Stimulated activated CD4-positive, alpha-beta T cell treated with anti-CD3 and anti-CD28 coated beads, TNF-alpha, amount 100 ng/mL, for 4 hours (primary cell): ENCODE measurements at places on chromosomes 16 and 17.

DNA sequence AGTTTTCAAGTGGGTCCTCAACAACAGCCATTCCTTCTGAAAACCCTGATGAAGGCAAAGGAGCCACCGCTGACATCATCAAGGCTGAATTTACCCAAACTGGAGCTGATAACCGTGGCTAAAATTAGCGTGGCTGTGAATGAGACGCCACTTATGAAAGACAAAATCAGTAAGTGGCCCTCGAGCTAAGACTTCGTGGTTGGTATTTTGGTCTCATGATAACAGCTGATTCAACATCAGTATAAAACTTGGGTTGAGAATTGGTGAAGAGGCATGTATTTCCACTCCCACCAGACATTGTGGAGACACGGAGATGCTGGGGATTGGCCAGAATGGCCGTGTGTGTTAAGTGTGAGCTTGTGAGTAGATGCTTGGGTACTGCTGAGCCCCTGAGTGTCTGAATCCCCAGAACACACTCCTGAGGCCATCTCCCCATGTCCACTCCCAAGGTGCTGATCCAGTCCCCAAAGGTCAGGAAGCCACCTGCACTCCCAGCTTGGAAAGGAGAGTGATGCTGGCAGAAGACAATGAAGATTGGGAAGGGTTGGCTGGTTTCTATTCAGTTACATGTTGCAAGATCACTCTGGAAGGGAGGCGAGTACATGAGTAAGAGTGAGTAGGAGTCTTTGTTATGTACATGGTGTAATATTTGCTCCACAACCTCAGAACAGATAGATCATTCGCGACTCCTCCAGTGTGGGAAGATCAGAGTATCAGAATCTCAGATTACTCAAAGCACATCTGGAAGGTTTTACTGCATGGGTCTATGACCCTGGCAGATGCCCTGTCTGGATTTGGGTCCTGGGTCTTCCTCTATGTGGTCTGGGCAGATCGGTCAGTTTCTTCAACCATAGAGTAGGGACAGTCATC is 207.7 kb downstream of the HS3ST3A1 start:
- no peak for DNase-seq

DNA sequence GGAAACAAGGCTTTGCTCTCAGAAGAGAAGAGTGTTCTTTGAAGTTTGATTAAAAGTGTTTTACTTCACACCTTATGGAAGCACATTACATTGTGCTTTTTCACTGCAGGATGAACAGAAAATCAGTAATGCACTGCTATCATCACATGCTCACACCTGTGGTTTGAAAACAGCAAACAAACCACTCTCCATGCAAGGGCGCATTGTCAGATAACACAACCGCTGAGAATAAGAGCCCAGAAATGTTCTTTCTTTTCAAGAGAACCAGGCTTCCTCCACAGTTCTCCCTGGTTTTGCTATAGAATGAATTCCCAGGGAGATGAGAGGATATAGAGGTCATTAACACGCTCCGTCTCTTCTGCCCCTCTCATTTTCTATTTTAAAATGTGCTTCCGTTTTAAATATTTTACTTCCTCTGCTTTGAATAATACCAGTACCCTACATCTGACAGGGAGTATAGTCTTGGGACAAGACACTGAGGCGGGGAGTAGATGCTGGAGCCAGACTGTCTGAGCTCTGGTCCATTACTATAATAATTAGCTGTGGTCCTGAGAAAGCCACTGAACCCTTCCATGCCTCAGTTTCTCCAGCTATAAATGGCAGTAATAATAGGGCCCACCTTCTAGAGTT is 71.6 kb downstream of the CDK5R1 start:
- no peak for DNase-seq

DNA sequence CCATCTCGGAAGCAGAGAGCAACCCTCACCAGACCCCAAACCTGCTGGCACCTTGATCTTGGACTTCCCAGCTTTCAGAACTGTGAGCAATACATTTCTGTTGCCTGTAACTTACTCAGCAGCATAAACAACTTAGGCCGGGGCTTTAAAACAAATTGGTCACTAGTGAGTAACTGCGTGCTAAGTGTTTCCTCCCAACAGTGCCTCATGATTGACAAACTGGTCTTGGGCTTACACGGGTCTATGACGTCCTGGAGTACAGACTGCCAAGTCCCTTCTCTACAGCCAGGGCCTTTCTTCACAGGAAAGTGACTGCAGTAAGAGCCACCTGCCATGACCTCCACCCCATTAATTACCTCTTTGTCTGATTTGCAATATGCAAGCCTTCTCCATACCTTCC is 136.7 kb downstream of the XYLT1 start:
- DNase-seq = no peak

- DNase-seq = no peak
Observed at GRCh38 chr16:19601083-19601976, 45.8 kb downstream of the VPS35L start.

DNA sequence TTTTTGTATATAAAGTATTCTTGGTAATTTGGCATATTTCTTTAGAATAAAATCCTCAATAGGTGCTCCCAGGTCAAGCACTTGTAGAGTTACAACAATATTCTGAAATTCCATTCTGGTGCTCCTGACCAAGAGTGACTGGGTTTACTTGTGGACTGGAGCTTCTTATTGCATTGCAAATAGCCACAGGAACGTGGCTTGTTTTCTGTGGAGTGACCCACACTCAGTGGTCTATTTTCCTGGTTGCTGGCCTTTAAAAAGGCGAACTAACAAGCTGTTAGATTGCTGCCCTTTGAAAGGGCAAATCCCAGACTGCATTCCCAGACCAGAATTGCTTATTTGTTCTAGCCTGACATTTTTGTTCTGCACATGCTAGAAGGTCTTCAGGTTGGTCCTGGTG is 658.8 kb upstream of the GOT2 start:
- no peak for DNase-seq

DNA sequence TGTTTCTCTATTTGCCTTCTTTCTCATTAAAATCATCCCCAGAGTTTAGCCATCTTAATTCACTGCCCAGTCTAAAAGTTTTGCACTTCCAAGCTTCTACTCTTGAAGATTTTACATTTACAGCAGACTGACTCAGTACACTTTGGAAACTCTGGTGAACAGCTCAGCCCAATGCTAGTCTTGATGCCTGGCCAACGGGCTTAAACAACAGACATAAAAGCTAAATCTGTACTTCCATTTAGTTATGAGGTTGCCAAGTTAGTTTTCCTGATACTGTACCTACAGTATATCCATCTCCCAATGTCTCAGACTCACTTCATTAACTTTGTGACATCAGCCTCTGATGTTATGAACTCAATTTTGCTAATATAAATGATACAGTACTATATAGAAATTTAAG is 891.8 kb upstream of the SOX9 start:
- no peak for DNase-seq

DNA sequence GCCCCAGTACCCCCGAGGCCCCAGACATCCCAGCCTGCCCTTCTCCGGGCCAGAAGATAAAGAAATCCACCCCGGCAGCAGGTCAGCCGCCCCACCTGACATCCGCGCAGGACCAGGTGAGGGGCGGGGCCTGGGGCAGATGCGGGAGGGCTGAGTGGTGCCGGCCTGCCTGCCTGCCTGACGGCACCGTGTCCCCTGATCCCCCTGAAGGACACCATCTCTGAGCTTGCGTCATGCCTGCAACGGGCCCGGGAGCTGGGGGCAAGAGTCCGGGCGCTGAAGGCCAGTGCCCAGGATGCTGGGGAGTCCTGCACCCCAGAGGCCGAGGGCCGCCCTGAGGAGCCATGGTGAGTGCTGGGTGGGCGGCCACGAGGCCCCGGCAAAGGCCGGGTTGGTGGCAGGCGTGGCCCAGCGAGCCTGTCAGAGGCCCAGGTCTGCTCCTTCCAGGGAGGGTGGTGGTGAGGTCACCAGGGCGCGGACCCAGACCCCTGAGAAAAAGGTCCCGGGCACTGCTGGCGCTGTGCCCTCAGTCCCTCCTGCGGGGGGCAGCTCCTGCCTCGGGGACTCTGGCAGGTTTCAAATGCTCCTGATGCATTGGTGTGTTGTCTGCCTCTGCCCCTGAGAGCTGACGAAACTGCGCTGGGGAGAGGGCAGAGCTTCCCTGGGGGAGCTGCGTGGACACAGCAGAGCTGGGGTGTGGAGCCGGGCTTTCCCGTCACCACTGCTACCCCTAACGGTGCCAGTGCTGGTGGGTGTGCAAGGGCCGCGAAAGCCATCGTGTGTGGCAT is 1.2 kb downstream of the CDT1 start:
- DNase-seq = no peak

- no peak for DNase-seq
Observed at GRCh38 chr17:42249681-42250446, 26.3 kb downstream of the STAT5B start.

DNA sequence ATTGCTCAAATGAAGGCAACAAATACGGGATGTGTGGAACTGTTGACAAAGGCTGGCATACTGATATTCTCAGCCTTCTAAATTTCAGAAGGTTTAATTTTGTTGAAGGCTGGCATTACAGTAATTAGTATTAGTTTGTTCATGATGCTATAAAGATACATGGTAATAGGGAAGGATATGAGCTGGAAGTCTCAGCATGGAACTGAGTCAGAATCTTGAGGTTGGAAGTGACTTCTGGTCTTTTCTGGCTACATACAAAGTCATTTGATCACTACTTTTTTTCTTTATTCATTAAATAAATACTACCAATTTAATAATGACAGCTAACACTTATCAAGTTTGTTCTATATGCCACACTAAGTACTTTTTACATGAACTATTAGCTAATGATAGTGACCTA is 22.6 kb downstream of the RABEP1 start:
- DNase-seq = no peak

DNA sequence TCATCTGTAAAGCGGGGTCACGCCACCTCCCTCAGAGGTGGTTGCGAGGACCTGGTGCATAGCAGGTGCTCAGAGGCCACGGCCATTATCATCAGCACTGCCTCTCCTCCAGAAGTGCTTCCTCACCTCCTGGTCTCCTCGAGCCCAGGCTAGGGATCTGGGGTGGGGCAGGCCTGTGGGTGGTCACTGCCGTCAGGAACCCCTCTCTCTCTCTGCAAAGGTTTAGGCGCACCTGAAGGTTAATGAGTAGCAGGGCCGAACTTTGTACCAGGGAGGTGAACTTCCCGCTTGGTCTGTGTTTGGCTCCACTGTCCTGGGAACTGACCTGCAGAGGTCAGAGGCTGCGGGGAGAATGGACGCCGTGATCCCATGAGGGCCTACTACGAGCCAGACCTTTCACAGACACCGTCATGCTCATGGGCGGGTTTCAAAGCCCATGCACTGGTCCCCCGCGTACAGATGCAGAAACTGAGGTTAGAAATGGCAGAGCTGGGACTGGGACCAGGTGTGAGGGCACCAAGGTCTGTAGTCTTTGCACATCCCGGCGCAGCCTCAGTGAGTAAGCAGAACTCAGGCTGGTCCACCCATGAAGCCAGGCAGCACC is 13.8 kb downstream of the JUP start:
- DNase-seq = no peak

GRCh38 chr16:67805718-67806427 is 487 bp downstream of the RANBP10 start:
- DNase-seq = no peak

GRCh38 chr17:61205931-61206330 is 193.7 kb upstream of the TBX2 start:
- no peak for DNase-seq

- no peak for DNase-seq
Observed at GRCh38 chr17:34099859-34100515, 155.1 kb upstream of the CCL2 start.

- DNase-seq = no peak
Observed at GRCh38 chr17:80790021-80790765, 201.4 kb upstream of the CHMP6 start.

- no peak for DNase-seq
Observed at GRCh38 chr16:11389631-11390565, 44.6 kb downstream of the RMI2 start.

DNA sequence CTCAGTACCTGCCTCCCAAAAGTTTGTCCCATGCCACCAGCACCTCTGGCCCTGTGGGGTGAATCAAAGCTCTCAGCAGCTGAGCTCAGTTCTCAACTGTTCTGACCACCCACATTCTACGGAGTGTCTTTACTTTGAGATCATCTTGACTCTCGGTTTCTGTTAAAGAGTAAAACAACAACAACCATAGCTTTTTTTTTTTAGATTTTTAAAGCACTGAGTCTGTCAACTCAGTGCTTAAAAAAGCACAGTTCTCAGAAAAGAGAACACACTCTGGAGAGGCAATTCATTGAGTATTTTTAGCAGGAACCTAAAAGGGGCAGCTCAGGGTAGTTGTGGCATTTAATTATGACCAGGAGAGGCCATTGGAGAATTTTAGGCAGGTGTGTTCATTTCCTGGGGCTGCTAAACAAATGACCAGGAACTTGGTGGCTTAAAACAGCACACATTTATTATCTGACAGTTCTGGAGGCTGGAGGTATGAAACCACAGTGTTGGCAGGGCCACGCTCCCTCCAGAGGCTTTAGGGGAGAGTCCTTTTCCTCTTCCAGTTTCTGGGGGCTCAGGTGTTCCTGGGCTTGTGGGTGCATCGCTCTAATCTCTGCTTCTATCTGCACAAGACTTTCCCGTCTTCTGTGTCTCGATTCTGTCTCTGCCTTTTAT is 6.7 kb upstream of the WFIKKN2 start:
- DNase-seq = no peak

DNA sequence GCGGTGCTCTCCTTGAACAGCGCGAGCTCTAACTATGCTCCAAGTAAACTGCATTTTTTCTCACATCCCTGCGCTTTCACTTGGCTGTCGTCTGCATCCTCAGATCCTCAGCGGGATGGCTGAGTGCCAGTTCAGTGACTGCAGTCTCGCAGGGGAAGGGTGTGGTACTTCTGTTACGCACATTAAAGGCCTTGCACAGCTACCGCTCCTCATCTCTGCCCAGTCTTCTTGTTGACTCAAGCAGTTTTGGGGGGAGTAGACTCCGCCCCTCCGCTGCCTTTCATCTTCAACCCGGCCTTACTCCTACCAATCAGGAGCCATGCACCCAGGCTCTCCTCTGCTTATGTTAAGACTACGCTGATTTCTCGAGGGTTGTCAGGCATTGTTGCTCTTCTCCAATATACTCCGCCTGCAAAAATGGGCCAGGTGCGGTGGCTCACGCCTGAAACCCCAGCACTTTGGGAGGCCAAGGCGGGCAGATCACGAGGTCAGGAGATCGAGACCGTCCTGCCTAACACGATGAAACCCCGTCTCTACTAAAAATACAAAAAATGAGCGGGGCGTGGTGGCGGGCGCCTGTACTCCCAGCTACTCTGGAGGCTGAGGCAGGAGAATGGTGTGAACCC is 10.0 kb downstream of the ATP5PD start:
- peak; percentile 31 for DNase-seq

DNA sequence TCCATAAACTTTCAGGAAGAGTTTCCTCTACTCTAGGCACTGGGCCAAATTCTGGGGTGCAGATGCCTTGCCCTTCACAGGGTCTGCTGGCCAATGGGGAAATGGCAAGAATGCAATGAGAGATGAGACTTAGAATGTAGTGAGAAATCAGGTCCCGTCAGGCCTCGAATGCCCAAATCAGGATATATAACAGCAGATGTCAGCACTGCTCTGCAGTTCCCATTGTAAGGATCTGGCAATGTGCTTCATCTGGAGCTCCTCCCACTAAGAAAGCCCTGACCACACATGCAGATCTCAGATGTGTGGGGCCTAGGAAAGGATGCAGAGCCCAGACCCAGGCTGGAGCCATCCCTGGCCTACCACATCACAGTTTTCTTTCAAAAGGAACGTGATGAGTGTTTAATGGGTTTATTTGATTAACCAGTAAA is 13.9 kb upstream of the LPCAT2 start:
- no peak for DNase-seq

GRCh38 chr17:32349503-32349853 is 479 bp upstream of the ZNF207 start:
- no peak for DNase-seq
